ENCODE measurements at places on chromosomes 3 and 15. TPM values are rescaled to one million over a fixed set of nuclear protein-coding genes. Genes with fewer than 3 reads are reported as not detected.

PEX5L gene
- total RNA-seq, result 1.1 TPM

TMEM40 gene
- not detected for total RNA-seq

OXTR gene
- 1.3 TPM for total RNA-seq

EPHB3 gene
- not detected for total RNA-seq

P2RY1 gene
- total RNA-seq, result 1.1 TPM
